DMS79 (cell line): ENCODE measurements at places on chromosomes 2 and 18.
A peak's percentile ranks its signal among the peaks of the same experiment; 100 is the strongest.

DNA sequence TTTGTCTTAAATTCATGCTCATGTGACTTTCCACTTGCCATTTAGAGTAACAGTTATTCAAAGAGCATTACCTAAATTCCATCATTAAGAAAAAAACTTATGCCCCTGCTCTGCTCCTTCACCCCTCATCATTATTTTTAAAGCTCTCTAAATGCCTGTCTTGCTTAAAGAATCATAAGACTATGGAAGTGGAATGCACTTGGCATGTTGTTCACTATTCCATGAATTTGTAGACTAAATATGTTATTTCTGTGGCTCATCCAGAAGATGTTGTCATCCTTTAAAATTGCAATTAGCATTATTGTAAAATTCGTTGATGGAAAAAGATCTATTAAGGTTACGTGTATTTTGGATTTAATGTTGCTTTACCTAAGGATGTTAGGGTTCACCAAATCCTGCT, 61.8 kb downstream of the FMNL2 start:
- DNase-seq = no peak

- no peak for DNase-seq
These were observed 27.9 kb downstream of the PXDN start for GRCh38 chr2:1716441-1716840.

GRCh38 chr2:99490623-99491461, 1.0 kb upstream of the REV1 start:
- DNase-seq = no peak

DNA sequence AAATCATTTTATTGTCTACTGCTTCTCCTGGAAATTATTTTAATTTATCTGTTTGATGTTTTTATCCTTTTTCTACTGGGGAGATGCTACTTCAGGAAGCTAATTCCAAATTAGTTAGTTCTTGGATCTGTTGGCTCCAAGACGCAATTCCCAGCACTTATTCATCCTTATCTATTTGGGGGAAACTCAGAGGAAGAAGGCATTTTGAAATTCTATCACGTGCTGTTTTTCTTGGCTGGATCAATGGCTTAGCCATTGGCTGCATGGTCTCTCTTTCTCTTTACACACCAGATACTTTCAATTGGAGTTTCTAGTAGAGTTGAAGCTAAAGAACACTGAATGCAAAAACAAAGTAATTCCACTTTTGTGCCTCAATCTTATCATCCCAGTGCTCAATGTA, 98.3 kb downstream of the RAPGEF4 start:
- DNase-seq = no peak

DNA sequence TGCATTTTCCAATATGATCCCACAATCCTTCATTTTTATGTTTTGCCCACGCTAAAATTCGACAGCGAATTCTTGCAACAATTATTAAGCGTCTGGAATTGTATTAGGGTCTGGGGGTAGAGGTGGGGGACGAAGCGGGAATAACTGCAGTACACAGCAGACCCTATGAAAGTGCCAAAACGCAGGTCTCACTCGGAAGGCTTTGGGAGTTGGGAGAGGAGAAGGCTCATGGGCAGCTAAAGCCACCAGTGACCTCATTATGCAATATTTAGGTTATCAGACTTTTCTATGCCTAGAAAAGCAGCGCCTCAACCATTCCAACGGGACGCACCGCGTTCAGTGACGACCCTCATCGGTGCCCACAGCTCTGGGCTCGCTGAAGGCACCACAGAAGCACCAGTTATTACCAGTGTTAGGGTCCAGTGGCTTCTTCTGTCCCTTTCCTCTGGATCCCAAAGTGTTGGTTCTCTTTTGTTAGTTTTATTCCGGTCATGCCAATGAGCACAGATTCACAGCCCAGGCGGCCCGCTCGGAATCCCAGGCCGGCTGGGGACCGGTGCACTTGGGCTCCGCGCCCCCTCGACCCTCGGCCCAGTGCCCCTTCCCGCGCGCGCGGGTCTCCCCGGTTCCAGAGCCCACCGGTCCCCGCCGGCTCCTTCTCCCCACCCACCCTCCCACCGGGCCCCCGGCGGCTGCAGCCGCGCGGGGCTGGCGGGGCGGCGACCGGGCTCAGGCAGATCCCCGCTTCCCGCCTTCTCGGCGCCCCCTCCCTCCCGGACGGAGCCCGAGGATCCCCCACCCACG, 737 bp upstream of the MAPK4 start:
- no peak for DNase-seq

GRCh38 chr2:23007631-23008235, 377.2 kb upstream of the KLHL29 start:
- DNase-seq = no peak

- DNase-seq = no peak
These were observed 12.3 kb upstream of the CPS1 start for GRCh38 chr2:210544007-210544590.

GRCh38 chr2:176002688-176003210, 682 bp upstream of the LNPK start:
- DNase-seq = peak; percentile 44

DNA sequence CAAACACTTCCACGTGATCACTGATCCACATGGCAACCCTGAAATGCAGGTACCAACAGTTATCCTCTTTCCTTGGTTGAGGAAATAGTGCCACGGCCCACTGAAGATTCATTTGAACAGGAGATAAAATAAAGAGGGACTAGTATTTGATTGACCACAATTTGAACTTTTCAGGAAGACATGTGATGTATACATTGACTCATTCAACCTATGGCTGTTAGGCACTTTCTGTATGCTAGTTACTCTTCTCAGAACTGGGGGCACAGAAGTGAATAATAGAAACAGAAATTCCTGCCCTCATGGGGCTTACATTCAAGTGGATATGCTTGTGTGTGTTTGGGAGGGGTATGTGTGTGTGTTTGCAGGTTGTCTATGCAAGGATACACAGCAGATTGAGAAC, 199.6 kb downstream of the PRKCE start:
- no peak for DNase-seq

- DNase-seq = no peak
These were observed 71.6 kb upstream of the CHRNA1 start for GRCh38 chr2:174835797-174836255.

GRCh38 chr18:58196881-58197872, 153.2 kb downstream of the NEDD4L start:
- peak; percentile 85 for DNase-seq

DNA sequence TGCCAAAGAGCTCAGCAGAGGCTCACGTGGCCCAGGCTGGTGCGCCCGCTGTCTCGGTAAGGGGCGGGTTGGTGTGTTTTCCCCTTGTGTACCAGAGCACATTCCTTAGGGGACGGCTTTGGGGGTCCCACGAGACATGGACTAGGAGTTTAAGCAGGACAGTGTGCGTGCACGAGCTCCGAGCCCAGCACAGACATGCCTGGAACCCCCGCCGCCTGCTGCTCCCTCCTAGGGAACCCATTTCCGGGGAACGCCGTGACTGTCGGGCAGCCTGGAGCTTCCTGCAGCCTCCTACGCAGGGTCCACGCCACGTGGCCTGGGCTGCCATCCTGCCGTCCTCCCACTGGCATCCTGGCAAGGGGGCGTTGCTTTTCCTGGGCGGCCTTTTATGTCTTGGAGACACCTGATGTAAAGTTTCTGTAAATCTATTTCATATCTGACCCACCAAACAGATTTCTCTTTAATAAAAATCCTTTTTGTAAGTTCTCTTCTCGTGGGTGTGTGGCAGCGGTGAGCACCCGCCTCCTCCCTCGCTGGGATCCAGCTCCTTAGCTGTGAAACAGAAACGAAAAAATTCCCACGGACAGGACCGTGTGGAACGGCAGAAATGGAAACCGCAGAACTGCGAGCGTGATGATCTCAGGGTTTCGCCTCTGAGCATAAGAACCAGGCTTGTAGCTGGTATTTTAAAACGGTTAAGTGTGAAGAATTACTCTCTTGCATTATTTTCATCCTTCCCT, 43.5 kb upstream of the KCNG2 start:
- no peak for DNase-seq

GRCh38 chr2:152198499-152198898, 22.9 kb upstream of the STAM2 start:
- DNase-seq = no peak

DNA sequence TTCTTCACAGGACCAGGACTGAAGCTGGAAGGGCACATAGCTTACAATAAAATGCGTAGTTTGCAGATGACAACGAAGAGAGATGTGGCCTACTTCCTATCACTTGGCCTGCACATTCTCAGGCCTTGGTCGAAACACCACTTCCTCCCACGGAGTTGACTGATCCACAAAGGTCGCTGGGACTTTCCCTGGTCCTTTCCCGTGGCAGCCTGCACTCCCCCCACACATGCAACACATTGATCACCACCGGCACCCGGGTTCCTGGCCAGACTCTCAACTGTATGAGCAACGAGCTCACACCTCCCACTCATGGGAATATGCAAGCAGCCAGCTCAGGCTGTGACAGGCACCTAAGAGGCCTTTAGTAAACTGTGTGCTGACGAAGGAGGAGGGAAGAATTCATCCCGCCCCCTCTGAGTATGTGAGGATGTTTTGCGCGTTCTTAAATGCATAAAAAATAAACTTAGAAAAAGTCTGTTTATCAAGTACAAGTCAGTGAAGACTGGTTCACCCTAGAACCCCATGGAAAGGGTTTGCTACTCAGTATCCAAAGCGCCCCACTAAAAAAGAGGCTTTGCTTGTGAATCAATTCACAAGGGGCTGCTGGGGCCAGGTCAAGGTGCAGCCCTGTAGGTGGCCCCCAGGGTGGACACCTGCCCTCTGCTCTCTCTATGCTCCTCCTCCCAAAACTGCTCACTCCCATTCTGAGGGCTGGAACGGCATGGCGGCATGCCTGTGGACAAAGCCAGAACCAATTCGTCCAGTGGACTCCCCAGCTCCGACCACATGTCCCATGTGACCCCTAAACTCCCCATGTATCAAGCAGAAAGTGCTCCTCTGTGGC, 154.3 kb downstream of the EIPR1 start:
- DNase-seq = no peak

DNA sequence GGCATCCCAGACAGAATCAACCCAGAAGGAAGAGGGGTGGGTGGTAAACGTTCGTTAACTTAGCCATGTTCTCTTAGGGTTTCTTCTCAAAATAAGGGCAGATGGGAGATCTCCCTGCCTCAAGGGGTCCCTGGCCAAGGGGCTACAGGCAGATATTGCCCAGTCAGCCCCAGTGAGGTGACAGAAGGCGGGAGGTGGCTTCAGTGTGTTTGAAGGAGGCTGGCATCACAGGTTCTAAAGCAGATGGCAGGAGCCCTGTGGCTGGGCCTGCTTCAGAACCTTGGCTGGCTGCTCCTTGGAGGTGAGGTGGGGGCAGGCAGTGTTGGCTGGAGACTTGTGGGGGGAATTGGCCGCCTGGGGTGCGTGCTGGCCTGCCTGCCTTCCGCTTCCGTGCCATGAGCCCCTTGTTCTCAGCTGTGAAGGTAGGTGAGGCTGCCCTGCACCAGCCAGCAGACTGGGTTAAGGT, 23.5 kb downstream of the HPCAL1 start:
- DNase-seq = no peak

GRCh38 chr18:55786651-55787272, 198.8 kb upstream of the TCF4 start:
- DNase-seq = no peak

GRCh38 chr2:3389193-3389592, 9.7 kb downstream of the TRAPPC12 start:
- DNase-seq = no peak

GRCh38 chr2:26989156-26989555, 18.7 kb downstream of the MAPRE3 start:
- no peak for DNase-seq

DNA sequence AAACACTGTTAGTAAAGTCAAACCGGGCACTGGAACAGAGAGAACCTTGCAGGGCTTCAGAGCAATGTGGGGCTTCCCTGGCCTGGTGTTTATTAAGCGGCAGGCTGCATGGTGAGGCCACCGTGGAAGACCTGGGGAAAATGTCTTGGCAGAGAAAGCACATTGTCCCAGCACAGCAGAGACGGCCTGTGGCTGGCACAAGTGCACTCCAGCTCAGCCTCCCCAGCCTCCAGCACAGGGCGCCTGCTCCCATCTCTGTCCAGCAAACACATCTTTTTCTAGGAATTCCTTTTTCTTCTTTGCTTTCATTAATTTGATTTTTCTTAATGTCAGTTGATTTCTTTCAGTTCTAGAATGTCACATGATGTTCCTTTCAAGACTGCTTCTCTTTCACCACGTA, 138.2 kb upstream of the NFATC1 start:
- no peak for DNase-seq

DNA sequence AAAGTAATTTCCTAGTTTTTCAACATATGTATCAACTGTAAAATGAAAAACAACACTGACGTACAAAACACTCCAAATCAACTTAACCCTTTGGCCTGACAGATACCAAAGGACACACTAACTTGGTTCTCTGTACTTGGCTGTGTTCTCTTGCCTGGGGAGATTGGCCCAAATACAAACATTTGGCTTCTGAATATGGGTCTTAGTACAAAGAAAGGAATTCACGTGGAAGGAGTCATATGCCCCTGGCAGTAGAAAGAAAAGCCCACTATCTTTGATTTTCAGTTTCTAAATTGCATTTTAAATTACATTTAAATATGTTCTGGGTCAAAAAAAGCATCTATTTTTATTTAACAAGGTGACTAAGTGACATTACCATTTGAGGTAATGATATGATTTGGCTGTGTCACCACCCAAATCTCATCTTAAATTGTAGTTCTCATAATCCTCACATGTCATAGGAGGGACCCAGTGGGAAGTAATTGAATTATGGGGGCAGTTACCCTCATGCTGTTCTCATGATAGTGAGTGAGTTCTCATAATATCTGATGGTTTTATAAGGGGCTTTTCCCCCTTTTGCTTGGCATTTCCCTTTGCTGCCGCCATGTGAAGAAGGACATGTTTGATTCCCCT, 153.6 kb upstream of the CCDC195 start:
- no peak for DNase-seq

- no peak for DNase-seq
These were observed 104.3 kb downstream of the PRKCE start for GRCh38 chr2:45755585-45756335.

DNA sequence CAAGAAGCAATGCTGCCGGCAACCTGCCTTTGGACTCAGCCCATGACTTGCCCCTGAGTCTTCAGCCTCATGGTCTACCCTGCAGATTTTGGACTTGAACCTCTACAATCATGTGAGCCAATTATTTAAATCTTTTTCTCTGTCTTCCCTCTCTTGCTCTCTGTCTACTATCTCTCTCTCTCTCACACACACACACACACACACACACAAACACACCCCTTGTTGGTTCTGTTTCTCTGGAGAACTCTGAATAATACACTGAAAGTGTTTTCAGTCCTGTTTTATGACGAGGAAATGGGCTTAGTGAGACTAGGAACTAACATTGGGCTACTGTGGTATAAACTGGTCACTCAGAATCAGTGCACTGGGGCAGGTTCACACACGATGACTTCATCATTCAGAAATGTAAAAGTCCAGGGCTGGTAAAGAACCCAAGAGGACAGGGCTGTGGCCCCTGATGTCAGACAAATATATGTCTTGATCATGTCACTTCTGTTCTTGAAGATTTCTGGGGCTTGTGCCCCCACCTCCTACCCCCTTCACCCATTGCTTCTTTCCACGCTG, 266.1 kb upstream of the SIX2 start:
- no peak for DNase-seq

- DNase-seq = no peak
These were observed 49.9 kb downstream of the DHRS9 start for GRCh38 chr2:169119123-169119760.
